ENCODE measurements at places on chromosomes 3 and 15.
A peak's percentile ranks its signal among the peaks of the same experiment; 100 is the strongest.

DNA sequence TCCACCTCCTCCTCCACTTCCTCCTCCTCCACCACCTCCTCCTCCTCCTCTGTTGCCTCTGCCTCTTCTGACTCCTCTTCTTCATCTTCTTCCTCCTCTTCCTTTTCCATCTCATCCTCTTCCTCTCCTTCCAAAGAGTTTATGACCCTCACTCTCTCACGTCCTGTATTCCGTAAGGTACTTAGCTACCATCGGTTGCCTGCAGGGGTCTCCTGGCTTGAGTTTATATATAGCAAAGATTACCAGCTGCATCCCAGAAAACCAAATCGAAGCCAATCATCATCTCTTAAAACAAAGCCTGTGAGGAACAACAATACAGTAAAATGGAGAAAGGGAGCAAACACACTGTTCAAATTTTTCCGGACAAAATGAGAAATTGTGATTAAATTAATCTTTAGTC lies 317.4 kb downstream of the C3orf38 start:
- no peak for DNase-seq

DNA sequence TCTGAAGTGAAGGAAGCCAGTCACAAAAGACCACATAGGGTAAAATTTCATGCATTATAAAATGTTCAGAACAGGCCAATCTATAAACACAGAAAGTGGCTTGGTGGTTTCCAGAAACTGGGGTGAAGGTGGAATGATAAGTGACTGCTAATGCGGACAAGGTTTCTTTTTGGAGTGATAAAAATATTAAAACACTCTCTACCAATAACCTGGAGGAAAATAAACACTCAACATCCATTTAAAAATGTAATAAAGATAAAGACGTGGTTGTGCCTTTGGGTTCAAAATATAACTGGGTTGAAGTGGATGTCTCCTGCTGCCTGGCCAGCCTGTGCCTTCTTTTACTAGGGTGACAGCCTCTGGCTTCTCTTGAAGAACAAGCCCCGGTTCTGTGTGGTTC lies 70.9 kb upstream of the GCNT3 start:
- DNase-seq: no peak

DNA sequence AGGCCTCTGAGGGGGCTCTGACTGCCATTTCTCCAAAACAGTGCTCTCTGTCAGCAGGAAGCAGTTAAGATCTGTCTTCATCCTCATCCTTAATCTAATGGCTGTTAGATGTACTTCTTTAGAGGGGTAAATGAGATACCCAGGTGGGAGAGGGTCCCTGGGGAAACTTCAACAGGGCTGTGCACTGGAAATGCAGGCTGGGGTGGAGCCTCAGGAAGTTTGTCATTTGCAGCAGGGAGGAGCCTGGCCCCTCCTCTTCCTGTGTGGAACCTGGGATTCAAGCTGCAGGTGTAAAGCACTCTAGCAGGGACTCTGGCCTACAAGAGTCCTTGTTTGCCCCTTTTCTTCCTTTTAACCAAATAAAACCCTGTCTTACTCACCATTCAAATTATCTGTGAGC lies 1173.6 kb downstream of the OTOL1 start:
- no peak for DNase-seq

DNA sequence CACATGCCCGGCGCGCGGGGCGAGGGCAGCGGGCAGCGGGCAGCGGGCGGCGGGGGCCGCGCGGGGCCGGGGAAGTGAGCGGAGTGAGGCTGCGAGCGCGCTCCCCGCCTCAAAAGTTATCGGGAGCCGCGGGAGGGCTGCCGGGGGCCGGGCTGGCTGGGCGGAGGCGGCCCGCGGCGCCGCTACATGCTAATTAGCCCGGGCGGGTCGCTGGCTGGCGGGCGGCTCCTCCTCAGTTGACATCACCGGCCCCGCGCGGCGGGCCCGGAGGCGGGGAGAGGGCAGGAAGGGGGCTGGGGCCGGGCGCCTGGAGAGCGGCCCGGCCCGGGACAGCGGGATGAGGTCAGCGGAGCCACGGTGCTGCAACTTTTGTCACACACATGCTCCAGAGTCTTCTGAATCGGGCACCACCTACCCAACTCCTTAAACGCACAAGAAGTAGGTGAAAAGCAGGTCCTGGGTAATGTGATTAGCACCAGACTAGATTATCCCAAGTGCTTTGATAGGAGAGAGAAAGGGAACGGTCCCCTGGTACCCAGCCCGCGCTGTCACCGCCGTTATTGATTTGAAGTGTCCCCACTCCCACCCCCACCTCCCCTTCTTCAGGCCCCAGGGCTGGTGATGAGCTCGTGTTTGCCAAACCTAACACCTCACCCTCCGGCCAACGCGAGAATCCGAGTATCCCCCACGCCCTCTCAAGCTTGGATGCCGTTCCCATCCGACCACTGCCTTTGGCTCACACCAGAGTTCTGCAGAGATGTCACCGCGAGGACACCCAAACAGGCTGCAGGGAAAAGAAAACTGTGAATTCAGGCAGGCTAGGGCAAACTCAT lies at the start of gene HEG1:
Gene HEG1 (minus strand): TSS at position 85 of the 833 bp plus-strand sequence. CDS start 107 bp downstream, outside the sequence.
- DNase-seq: peak; percentile 75
